ENCODE measurements at places on chromosomes 7 and 10.

DNA sequence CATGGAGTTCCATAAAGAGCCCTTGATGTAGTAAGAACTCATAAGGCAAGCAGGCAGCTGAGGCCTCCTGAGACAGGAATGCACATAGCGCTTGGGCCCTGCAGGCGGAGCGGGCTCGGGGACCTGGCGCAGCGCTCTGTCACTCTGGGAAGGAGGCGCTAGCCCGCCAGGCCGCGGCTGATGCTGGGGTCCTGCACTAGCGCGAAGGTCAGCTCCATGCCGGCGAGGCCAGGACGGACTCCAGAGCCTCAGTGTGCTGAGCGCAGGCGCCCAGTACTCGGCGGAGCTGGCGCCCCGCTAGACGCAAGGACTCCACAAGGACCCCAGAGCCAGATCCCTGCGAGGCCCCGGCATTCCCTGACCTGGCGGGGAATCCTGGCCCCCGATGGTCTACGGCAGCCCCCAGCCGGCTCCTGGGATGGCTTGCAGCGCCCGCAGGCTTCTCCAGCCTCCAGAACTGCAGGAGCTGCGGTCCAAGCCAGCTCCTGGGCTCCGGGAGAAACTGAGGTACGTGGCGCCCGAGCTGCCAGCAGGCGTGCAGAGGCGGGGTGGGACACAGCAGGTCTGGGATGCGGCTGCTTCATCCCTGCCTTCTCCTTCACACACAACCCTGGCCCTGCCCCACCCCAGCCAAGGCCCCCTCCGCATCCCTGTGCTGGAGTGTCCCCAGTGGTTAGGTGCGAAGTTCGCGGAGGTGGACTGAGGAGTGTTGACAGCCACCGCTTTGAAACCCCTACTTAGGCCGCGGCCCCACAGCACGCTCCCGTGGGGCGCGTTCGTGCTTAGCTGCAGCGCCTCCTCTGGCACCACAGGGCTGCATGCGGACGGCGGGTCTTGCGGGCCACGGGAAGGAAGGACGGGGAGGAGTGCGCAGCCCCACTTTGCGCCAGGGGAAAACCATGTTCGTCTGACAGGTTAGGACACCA, 761.5 kb upstream of the POM121L12 start:
- no peak for DNase-seq

GRCh38 chr10:86363184-86363832, 3.3 kb downstream of the GRID1 start:
- no peak for DNase-seq

DNA sequence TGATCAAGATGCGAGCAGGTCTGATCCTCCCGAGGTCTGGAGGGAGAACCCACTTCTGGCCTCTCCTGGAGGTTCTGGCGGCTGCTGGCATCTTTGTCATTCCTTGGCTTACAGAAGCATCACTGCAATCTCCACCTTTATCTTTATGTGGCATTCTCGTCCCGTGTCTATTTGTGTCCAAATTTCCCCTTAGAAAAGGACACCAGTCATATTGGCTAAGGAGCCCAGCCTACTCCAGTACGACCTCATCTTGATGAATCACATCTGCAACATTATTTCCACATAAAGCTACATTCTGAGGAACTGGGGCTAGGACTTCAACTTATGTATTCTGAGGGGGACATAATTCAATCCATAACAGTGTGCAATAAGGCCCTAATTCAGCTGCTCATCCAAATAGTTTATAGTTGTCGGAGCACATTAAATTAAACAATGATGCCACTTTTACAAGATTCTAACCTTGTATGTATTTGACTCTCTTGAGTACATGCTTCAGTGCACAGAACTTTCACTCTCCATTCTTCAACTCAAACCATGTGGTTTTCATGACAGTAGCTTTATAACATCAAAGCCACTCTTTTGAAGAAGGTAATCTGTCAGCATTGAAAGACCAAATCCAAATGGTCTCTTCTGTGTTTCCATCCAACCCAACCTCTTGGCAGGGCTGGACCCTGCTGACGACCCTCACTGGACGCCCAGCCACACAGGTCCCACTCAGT, 86.2 kb upstream of the DDC start:
- no peak for DNase-seq

GRCh38 chr7:27153526-27153925, 1.1 kb upstream of the HOXA3 start:
- no peak for DNase-seq

GRCh38 chr7:39621784-39622411, 1.5 kb upstream of the RALA start:
- no peak for DNase-seq

- no peak for DNase-seq
These were observed 216.5 kb downstream of the PLXNA4 start for GRCh38 chr7:132359743-132360142.

DNA sequence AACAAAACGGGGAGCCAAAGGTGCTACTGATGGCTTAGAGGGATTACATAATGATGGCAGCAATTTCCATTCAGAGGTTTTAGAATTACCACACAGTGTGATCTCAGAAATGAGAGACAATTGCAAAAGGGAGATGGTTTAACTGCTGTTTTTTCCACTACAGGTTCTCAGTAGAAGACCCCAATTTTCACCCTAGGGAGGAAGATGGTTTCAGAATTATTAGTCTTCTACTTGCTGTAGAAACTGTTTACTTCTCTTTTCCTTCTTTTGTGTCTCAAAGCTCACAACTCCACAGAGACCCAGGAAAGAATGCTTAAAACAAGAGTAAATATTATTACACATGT, 226.5 kb downstream of the INHBA start:
- DNase-seq, result no peak

- DNase-seq, result no peak
These were observed 103.6 kb downstream of the NPSR1 start for GRCh38 chr7:34761627-34762026.

GRCh38 chr10:98404571-98405359, 10.2 kb downstream of the PYROXD2 start:
- DNase-seq, result no peak

DNA sequence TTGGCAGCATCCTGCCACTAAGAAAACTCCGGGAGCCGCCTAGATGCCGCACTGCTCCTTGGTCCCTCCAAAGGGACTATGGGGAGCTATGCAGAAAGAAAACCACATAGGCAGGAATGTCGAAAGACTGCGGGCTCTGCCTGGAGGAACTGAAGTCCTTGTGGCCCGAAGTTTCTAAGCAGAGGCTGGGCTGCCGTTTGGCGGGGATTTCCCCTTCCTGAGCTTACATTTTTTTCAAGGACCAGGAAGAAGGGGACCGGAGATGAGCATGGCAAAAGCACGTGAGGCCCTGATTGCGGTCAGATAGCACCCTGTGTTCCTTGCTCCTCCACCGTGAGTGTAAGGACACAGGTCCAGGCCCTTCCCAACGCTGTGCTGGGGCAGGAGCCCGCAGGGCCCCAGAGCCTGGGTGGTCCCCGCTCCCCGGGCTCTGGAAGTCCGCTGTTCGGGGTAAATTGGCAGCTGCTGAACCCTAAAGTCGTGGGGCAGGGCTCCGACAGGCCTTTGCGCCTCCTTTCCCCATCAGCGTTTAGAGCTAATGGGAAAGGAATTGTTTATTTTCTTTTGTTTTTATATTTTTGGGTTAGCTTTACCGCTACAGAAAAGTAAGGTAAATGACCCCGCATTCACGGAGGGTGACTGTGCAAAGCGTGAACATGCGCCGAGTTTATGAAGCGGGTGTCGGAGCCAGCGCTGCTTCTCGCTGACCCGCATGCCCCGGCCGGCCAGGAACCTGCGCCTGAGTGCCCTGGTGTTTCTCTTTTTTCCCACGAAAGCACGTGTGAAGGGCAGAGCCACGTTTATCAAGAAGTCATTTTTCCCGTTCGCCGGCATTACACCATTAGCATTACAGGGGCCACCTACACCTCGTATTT, 356.5 kb upstream of the ZNF32 start:
- no peak for DNase-seq

GRCh38 chr7:158620839-158621441, 33.3 kb upstream of the PTPRN2 start:
- no peak for DNase-seq

Data from NCI-H1694 treated with DMSO at 0.1 percent for 48 hours (cell line).